ENCODE measurements at places on chromosomes 5 and 9.

DNA sequence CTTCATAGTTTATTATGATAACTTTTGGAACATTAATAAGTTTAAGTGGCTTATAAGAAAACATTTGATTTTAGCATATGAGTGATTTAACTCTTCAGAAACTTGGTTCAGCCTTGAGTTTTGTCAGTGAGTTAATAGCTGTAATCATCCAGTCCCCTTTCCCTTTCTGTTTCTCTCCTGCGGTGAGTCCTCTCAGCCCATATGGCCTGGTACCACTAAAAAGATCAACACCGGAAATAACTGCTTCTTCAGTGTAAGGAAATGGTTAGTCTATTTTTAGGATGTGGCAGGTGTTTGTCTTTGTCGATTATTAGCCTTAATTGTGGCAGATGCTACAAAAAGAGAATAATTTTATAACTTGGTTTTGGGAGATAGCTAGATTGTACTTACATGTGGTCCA, 120.2 kb upstream of the GRHPR start:
- DNase-seq, result peak; percentile 37

DNA sequence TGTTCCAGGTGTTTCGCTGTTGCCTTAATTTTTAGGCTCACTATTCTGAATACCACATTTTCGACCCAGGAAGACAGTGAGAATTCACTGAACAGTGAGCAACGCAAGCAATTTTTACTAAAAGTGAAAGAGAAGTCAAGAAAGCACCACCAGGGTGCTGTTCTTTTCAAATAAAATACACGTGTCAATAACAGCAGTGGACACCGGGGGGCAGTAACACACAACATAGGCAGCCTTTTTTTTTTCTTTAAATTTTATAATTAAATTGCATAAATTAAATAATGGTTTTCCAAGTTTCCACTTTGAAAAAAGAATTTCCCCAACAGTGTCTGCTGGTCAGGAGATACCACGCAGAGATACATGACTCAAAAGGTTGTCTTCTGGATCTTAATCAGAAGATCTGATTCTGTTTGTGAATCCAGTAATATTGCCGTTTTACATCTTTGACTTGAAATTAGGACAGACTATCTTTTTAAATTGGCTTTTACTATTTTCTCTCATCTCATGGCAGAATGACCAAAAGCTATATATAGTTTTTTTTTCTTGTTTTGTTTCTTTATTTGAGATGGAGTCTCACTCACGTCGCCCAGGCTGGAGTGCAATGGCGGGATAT, 47.1 kb upstream of the SH3GL2 start:
- DNase-seq, result peak; percentile 2

DNA sequence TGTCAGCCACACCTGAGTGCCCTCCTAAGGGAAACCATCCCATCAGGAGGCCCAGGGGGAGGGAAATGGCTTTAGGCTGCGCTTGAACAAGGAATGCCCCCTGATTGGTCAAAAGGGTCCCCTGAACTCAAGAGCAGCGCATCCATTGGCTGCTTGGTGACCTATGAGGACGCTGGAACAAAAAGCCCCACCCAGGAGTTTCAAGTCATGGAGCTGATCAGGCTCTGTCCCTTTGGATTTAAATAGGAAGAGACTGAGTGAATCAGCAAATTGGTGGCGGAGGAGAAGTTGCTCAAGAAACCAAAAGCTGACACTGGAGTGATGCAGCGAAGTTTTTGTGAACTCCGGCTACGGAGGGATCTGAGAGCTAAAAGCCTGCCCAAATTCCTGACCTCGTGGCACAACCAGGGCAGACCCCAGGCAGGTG, 66.7 kb downstream of the SMIM23 start:
- DNase-seq, result no peak

DNA sequence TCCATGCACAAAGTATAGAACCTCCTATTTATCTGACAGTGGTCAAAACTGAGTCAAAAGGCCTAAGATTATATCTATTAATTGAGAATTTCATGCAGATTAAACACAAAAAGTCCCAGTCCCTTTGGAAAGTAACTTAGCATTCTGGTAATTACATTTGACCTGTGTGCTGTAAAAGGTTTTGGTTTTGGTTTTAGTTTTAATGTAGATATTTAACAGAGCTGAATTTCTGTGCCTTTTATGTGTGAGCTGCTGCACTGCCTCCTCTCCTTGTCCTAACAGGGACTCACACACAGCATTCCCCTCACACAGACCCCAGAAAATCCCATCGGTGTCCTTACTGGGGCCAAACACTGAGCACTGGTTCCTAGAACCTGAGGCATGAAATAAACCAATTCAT, 31.0 kb upstream of the FSD1L start:
- DNase-seq, result no peak

DNA sequence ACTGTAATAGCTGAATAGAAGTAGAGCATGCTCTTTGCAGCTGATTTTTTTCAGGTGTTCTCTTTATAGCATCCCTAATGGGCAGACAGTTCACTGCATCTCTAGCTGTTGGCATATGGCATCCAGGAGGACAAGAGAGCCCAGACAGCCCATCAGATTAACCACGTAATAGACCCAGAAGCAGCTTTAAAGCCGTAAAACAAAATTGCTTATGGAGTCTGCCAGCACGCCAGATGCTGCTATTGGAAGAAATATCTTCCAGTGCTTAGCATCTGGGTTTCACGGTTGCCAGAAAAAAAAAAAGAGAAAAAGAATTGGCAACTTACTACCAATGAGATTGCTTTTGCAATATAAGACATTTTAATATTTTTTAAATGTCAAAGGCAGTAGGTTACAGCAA, 869.4 kb upstream of the NUDT12 start:
- no peak for DNase-seq

DNA sequence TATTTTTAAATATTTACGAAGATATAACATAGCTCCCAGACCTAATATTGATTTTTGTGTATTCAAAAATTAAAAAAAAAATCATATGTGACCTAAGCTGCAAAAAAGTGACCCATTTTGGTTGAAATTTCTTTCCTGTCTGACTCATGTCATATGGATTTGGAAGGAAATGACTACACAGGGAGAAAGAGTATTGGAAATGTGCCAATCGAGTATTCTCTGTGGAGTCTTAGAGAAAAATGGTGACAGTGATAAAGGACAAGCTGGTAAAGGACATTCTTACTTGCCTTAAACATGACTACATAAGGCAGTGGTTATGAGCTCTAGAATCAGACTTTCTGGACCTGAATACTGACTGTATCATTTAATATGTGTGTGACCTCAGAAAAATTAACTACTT, 262.9 kb upstream of the PTPRD start:
- DNase-seq, result no peak

- no peak for DNase-seq
Measured at GRCh38 chr5:77035950-77036349, 5.7 kb downstream of the AGGF1 start.

DNA sequence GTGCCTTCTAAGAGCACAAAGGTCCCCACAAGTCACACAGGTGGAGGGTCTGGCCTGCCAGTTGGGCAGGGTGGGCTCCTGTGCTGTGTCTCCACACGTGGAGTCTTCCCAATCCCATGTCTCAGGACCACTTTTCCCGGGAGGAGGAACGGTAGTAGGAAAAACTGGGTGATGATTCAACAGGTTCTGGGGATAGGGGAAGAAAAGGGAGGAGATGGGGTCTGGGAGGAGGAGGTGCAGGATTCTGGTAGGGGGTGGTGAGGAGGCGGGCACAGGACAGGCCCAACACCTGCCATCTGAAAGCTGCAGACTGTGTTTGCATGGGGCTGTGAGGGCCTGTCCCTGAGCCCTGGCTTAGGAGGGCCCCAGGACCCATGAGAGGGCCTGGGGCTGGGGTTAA, 215.2 kb downstream of the HSPA4 start:
- DNase-seq, result no peak

DNA sequence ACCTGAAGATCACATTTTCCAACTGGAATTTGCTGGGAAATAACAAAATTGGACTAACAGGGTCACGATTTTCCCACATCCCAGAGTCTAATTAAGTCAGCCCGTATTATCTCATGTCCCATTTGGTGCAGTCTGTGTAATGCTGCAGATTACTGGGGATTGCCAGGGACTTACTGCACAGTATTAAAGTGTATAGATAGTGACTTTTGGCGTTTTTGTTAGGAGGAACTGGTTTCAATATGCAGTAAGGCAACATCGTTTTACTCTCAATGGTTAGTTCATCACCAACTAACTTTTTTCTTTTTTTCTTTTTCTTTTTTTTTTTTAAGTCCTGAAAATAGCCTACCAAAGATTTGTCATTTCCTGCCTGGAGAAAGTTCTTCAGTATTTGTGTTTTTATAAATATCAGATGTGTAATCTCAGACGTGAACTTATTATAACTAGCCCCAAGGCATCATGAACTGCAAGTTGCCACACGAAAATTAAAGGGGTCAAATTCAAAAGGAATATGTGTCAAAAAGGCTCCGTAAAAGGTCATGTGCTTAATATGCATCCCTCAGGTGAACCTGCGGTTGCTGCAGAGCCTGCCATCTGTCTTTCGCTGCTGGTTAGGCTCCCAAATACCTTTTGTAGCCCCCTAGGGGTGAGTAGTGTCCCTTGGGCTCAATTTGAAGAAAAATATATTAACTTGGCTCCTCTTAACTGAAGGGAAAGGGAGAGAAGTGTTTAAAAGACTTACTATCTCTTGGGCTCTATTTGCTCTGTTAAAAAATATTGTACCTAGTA, 176.7 kb upstream of the ADAMTSL1 start:
- no peak for DNase-seq

- DNase-seq, result no peak
Measured at GRCh38 chr5:1873243-1873959, 9.3 kb downstream of the IRX4 start.

- no peak for DNase-seq
Measured at GRCh38 chr9:129857207-129857606, 21.9 kb downstream of the USP20 start.

GRCh38 chr9:93810028-93810971, 144.9 kb downstream of the BARX1 start:
- no peak for DNase-seq

DNA sequence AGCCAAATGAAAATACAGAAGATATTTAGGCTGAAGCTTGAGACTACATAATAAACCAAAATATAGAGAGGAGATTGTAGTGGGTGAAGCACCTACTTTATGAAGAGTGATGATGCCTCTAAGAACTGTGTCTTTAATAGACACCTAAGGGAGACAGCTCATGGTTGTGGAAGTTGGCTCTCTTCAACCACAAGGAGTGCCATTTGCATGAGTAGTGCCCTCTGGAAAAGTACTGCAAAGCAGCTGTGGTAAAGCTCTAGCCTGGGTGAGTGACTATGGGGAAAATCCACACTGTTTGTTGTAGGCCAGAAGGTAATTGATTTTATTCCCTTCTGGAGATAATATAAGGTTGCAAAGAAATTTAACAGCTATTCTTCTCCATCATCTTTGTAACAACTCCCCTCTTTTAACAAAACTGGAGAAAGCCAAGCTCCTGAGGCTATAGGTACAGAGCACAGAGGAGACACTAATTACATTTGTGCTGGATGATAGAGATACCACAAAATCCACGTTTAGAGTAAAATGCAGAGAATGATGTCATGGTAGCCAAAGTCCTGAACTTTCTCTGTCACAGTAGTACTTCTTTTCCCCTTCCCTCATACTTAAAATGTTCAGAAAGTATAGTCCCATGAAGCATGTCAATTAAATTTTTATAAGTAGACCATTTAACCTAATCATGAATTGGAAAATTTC, 122.8 kb downstream of the STARD4 start:
- no peak for DNase-seq

DNA sequence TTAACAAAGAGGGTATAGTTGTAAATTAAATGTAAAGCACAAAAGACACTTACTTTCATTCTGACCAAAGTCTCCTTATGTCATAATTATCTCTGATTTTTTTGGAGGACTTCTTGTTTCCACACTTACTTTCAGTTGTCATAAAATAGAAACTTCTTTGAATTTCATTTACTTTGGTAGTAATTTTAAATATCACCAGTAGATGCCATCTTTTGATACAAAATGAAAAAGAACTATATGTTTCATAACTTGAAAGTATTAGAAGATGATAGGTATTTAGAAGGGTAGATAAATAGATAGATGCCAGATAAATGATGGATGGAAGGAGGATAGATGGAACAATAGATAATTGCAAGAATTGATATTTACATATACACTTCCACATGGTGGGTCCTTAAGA, 1865.3 kb upstream of the CDH9 start:
- DNase-seq, result no peak

DNA sequence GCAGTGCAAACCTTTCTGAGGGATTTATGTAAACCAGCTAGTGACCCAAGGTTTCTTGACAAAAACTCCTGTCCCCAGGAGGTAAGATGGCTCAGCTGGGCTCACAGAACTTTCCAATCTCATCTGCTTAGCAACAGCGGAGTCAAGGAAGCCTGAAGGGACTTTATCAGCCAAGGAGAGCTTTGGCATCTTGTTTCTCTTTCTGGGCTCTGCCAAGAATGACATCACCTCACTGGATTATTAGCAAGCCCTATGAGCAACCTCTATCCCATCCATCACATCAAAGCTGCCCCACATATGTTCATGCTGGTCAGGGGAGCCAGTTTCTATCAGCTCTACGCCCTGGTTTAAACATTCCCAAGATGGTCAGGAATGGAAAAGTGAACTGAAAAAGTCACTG, 461.3 kb downstream of the ENC1 start:
- no peak for DNase-seq

DNA sequence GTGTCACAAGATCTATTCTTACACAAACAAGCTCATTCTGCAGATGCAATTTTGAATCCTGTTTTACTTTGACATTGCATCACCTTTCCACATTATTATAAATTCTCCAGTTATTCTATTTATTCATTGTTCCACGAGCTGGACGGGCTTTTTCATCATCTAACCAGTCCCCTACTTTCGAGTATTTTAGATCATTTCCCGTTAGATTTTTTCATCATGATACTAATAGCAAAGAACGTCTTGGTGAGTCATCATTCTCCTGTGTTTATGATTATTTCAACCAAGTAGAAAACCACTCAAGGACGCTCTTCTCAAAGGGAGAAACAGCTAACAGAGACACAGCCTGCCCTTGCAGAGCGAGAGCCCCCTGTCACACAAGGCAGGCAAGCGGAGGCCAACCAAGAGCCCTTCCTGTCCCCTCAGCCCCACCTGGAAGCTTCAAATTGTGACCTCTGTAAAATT, 15.1 kb downstream of the BBLN start:
- DNase-seq, result no peak

- no peak for DNase-seq
Measured at GRCh38 chr5:149878371-149878770, 66.2 kb downstream of the PDE6A start.

DNA sequence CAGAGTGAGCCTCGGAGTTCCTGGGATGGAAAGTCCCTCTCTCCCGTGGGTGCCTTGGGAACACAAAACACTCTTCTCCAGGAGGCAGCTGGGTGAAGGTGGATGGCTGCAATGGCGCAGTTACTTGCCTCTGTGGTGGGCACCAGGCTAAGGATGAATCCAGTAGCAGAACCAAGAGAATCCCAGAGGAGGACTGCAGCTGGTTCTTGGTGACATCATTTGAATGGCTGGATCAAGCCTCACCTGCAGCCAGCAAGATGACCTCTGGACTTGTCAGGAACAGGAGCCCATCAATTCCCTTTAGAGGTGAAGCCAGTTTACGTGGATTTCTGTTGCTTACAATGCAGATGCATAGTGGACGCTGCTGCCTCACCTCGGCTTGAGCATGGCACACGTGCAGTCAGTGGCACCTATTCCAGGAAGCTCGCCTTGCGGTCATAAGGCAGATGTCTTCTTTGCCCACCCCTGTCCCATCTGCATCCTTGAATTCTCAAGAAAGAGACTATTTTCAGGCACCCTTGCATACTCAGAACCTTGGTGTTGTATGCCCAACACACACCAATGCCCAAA, 34.1 kb upstream of the ADAMTS2 start:
- DNase-seq, result no peak
